ENCODE measurements at places on chromosomes 16 and 17. TPM values are rescaled to one million over a fixed set of nuclear protein-coding genes. Genes with fewer than 3 reads are reported as not detected.

Gene VPS25
- total RNA-seq, result 37.7 TPM

Gene ITGAD
- total RNA-seq, result not detected

Gene CLCN7
- 179 TPM for total RNA-seq

Gene BRIP1
- 9.4 TPM for total RNA-seq

Gene HOXB4
- 27.9 TPM for total RNA-seq

Gene COTL1
- 302 TPM for total RNA-seq

Gene RNF222
- not detected for total RNA-seq

Gene TBC1D3K
- 1.5 TPM for total RNA-seq

Gene PIK3R6
- total RNA-seq, result not detected

Gene CFAP20
- 25.9 TPM for total RNA-seq

Gene RCVRN
- total RNA-seq, result not detected

Gene TM4SF5
- total RNA-seq, result not detected

Gene ASGR1
- 1.3 TPM for total RNA-seq

Gene CNGB1
- not detected for total RNA-seq

Gene MAZ
- total RNA-seq, result 426 TPM

Gene XPO6
- total RNA-seq, result 135 TPM

Gene SLC52A1
- total RNA-seq, result 0.54 TPM

Gene TMEM235
- not detected for total RNA-seq

Gene PTGES3L
- total RNA-seq, result 0.74 TPM

Gene KRTAP16-1
- total RNA-seq, result not detected

Gene KCNH6
- not detected for total RNA-seq

Gene TNFRSF13B
- total RNA-seq, result not detected

Gene FLYWCH2
- 77.3 TPM for total RNA-seq

Gene TERB1
- not detected for total RNA-seq

Gene HP
- 7.0 TPM for total RNA-seq

Gene OR3A3
- not detected for total RNA-seq

Gene NECAB2
- 0.33 TPM for total RNA-seq

Gene SEZ6
- total RNA-seq, result not detected

Gene NPIPA7
- 5.6 TPM for total RNA-seq

Gene CHAD
- not detected for total RNA-seq

Gene CSH1
- total RNA-seq, result not detected

Gene TBCD
- total RNA-seq, result 186 TPM

Gene TBX6
- total RNA-seq, result 0.46 TPM

Gene KRT9
- not detected for total RNA-seq

Gene HOXB8
- total RNA-seq, result 45.9 TPM

Gene HSD3B7
- total RNA-seq, result 5.4 TPM

Gene HYDIN
- total RNA-seq, result 0.80 TPM

Gene NOMO2
- total RNA-seq, result 293 TPM

Gene KRT17
- 1.9 TPM for total RNA-seq

Gene HS3ST2
- not detected for total RNA-seq

Gene RASD1
- total RNA-seq, result 1.7 TPM

Gene SCNN1G
- total RNA-seq, result 3.4 TPM

Gene TNP2
- total RNA-seq, result not detected

Gene CDC27
- 97.5 TPM for total RNA-seq

Gene ZNF205
- total RNA-seq, result 18.3 TPM

Gene UBE2O
- 47.5 TPM for total RNA-seq

All from Panc1 (cell line).